Pulmonary artery endothelial cell (primary cell): ENCODE measurements at places on chromosomes 3 and 15. TPM values are rescaled to one million over a fixed set of nuclear protein-coding genes. Genes with fewer than 3 reads are reported as not detected.

Gene PAQR9
- not detected in 2 replicates for total RNA-seq

Gene WDR82
- total RNA-seq: 98.5 and 108 TPM in 2 replicates

DNA sequence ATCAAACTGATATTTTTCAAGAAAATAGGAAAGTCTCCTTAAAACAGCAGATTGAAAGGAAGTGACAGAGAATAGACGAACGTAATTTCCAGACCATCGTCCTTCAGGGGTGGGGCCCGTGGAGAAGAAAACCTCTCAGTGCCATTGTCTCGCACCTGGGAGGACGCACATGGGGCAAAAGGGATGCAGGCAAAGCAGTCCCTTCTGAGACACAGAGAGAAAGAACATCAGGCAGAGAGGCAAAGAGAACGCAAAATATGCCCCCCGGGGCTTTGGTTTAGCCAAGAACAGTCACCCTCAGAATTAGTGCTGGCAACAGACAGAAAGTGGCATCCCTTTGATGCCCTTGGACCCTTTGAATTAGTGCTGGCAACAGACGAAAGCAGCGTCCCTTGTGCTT lies 37.0 kb downstream of the MUC20 start:
- DNase-seq: no peak

GRCh38 chr3:14331251-14331650 lies 71.2 kb upstream of the SLC6A6 start:
- DNase-seq: no peak
